ENCODE measurements at places on chromosomes 1 and 21. TPM values are rescaled to one million over a fixed set of nuclear protein-coding genes. Genes with fewer than 3 reads are reported as not detected.

Gene GNG12
- total RNA-seq: 71.2 TPM

Gene STUM
- total RNA-seq: 3.0 TPM

Gene GJA5
- 49.7 TPM for total RNA-seq

Gene MATN1
- total RNA-seq: 0.85 TPM

Gene OR6N1
- total RNA-seq: not detected

Gene ICOSLG
- not detected for total RNA-seq

Gene ERG
- 28.5 TPM for total RNA-seq

Gene CSF3R
- total RNA-seq: 3.1 TPM

Gene FCRL6
- total RNA-seq: not detected

Gene NBPF4
- not detected for total RNA-seq

Gene RPL22
- 88.8 TPM for total RNA-seq

Gene PLA2G2D
- total RNA-seq: not detected

Gene OR10Z1
- not detected for total RNA-seq

Gene TINAGL1
- 1,807 TPM for total RNA-seq

Gene IL19
- total RNA-seq: not detected

Gene CD101
- total RNA-seq: not detected

Gene CLCA1
- total RNA-seq: not detected

Gene FAM43B
- 0.75 TPM for total RNA-seq

Gene TNFRSF4
- total RNA-seq: 4.8 TPM

Gene MROH9
- total RNA-seq: not detected

Gene KRTAP11-1
- not detected for total RNA-seq

Gene LHX4
- total RNA-seq: not detected

Gene SIK1
- total RNA-seq: 1.4 TPM

Gene IVL
- not detected for total RNA-seq

Gene TDRD5
- not detected for total RNA-seq

Gene ACTL8
- total RNA-seq: not detected

Gene MEX3A
- 1.3 TPM for total RNA-seq

Gene RNU1-2
- total RNA-seq: under 0.01 TPM

Gene IER5
- 47.9 TPM for total RNA-seq

Gene CR1
- total RNA-seq: 8.4 TPM

Gene TMEM82
- not detected for total RNA-seq

Gene CRP
- total RNA-seq: 3.8 TPM

Gene RCSD1
- total RNA-seq: 36.8 TPM

Gene RGS18
- total RNA-seq: 3.0 TPM

Gene DDX20
- 11.3 TPM for total RNA-seq

All from ascending aorta (tissue), 2 donors.